Amniotic epithelial cell (primary cell): ENCODE measurements at places on chromosomes 7 and 10.
A peak's percentile ranks its signal among the peaks of the same experiment; 100 is the strongest.

GRCh38 chr7:16970732-16971482, 89.1 kb upstream of the AGR3 start:
- DNase-seq = no peak

DNA sequence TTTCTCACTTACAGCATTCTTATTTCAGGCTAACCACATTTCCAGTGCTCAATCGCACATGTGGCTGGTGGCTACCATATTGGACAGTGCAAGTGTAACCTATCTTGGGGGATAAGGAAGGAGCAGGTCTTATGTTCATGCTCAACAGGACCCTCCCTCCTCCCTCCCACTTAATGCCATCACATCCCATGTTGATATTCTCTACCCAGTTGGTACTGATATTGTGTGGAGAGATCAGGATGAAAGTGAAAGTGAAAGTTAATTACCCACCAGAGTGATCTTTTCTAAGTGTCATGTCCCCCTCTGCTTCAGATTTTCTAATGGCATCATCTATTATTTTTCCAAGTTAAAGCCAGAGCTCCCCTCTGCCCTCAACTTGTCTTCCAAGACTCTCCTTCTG, 91.6 kb downstream of the BMPER start:
- no peak for DNase-seq

- DNase-seq = no peak
These were observed 46.0 kb downstream of the ZAN start for GRCh38 chr7:100779359-100779758.

GRCh38 chr7:22481726-22482125, 18.3 kb downstream of the STEAP1B start:
- peak; percentile 24 for DNase-seq

DNA sequence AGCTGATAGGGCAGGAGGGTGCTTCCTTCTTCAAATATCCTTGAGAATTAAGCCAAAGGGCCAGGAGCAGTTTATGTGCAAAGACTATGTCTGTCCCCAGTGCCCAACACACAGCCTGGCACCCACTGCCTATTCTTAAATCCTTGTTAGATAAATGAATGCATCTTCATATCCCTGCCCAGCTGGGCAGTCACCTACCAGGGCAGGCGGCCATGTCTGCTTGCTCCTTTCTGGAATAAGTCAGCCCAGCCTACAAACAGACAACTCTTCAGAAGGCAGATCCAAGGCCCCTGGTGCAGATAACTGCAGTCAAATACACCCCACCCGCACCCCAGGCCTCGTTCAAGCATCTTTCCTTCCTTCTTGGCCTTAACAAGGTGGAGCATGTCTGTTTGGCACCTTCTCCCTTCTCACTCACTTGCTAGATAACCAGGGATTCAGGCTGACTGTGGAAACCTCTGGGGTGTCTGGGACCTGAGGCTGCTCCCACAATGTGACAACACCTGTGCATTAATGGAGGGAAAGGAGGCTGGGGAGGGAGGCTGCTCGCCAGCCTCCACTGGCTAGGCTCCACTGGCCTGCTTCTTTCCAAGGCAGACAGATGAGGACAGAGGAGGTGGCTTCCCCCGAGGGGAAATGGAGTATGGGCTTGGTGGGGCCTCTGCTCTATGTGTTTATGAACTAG, 59.9 kb upstream of the COL13A1 start:
- no peak for DNase-seq

- DNase-seq = no peak
These were observed 71.1 kb upstream of the KAT6B start for GRCh38 chr10:74755273-74755672.

DNA sequence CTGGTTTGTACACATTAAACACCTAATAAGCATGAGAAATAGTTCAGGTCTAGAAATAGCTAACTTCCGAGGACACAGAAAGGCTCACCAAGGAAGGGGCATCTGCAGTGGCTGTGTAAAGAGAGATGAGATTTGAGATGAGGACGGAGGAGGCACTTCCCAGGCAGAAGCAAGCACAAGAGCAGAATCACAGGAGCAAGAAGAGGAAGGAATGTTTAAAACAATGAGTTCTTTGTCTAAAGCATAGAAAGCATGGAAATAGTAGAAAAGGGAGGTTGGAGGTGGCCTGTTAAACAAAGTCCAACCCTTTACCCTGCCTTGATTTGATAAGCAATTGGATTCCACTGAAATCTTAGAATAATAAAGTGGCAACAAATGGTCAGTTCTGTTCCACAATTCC, 11.6 kb upstream of the PON3 start:
- DNase-seq = no peak

- no peak for DNase-seq
These were observed 96.9 kb upstream of the LRRTM3 start for GRCh38 chr10:66828957-66829356.

DNA sequence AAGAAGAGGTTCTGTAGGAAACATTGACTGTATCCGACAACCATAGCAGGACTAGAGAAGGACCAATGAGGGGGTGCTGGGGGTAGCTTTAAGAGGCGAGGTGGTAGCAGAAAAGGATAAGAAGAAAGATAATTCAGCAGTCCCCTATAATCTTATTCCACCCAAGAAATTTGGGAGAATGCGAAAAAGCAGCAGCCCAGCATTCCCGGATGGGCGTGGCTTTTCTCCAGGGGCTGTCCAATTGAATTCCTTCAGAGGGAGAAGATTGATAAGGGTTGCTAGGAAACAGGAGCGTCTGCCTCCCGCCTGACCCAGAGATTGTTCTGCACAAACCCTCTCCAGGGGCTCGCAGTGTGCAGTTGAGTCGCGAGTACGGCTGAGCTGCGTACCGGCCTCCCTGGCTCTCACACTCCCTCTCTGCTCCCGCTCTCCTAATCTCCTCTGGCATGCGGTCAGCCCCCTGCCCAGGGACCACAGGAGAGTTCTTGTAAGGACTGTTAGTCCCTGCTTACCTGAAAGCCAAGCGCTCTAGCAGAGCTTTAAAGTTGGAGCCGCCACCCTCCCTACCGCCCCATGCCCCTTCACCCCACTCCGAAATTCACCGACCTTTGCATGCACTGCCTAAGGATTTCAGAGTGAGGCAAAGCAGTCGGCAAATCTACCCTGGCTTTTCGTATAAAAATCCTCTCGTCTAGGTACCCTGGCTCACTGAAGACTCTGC, at the start of gene GRM3:
GRM3 (plus strand) TSS at position 349 of the 721 bp plus-strand sequence. CDS start 121,237 bp downstream, outside the sequence.
- no peak for DNase-seq

- peak; percentile 73 for DNase-seq
These were observed 276.9 kb upstream of the KLF14 start for GRCh38 chr7:131010717-131011431.

- no peak for DNase-seq
These were observed 147.9 kb upstream of the PDE1C start for GRCh38 chr7:32218154-32218467.

DNA sequence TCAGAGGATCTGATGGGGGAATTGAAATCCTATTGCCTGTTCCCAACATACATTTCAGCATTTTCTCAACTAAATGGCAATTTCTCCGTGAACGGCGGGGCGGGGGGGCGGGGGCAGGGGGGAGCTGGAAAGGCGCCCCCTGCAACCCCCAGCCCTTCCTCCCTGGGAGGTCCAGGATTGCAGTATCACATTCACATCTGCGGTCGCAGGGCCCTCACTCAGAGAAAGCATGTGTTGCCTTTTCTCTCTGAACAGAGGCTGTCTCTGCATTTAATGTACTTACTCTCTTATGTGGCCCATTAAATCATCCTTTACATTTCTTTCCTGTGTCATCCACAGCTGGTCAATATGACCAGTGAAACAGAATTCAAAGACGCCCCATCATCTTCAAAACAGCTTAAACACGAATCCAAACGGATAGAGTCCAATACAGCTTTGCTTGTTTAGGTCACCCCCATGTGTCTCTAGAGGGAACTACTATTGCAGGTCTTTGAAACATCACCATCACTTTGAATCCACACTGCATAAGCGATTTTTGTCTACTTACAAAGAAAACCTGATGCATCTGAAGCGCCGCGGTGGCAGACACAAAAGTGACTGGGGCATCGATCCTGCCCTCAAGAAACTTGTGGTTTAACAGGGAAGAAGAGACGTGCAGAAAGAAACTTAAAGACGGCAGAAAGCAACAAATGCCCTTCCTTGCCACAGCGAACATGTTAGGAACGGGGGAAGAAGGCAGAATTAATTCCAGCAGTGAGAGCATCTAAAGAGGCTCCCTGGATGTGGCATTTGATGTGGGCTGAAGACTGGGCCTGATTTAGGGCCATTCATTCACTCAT, 17.0 kb upstream of the ECHDC3 start:
- DNase-seq = peak; percentile 67

- DNase-seq = no peak
These were observed 34.4 kb downstream of the NRCAM start for GRCh38 chr7:108421720-108422331.

- DNase-seq = no peak
These were observed 150.4 kb downstream of the DNAJB6 start for GRCh38 chr7:157487046-157487770.

DNA sequence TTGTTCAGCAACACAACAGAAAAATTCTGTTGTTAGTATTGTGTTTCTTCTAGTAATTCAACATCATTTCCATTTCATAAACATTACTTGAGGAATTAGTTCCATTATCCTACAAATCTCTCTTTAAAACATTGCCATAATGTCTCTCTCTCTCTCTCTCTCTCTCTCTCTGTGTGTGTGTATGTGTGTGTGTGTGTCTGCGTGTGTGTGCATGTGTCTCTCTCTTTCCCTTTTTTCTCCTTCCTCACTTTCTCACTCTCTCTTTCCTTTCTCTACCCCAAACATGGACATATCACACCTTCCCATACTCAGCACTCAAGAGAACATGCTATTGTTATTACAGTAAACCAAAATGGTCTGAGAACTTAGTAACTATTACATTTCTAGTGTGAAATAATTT, 16.6 kb downstream of the LRRTM3 start:
- DNase-seq = no peak

DNA sequence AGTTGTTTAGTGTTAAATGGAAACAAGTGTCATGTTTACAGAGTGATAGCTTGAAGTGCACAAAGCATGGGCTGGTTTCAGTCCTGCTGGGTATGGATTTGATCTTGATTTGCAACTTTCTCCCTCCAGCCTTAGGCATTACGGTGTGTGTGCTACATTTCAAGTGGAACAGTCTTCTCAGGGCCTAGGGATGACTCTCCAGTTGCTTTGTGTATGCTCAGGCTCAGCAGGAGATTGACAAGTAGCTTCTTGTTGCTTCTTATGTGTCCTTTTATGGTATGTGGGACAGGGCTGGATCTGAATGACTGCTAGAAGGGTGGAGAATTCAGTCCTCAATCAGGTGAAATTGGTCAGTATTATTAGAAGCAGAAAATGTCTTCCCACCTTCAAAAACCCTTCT, 51.3 kb upstream of the PLEKHA1 start:
- no peak for DNase-seq

DNA sequence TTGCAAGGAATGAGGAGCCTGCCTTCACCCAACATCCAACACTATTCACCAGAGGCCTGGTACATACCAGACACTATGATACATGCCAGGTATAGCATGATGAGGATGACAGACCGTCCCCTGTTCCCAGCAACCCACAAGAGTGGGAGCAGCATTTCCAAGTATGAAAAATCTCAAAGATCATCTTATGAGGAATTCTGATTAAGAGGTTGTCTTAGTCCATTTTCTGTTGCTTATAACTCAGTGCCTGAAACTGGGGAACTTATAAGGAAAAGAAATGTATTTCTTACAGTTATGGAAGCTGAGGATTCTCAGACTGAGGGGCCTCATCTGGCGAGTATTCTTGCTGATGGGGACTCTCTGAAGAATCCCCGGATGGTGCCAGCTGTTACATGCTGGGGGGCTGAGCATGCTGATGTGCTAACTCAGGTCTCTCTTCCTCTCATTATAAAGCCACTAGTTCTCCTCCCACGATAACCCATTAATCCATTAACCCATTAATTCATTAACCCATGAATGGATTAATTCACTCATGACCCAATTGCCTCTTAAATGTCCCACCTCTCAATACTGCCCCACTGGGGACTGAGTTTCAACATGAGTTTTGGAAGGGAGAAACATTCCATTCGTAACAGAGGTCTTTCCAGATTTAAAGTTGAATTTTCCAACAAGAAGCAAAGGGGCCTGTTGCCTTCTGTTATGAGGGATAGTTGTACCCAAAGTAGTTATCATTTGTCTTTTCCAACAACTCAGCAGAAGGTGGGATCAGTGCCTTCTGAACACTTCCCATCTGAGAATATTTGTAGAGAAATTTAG, 173.9 kb downstream of the HERPUD2 start:
- no peak for DNase-seq

DNA sequence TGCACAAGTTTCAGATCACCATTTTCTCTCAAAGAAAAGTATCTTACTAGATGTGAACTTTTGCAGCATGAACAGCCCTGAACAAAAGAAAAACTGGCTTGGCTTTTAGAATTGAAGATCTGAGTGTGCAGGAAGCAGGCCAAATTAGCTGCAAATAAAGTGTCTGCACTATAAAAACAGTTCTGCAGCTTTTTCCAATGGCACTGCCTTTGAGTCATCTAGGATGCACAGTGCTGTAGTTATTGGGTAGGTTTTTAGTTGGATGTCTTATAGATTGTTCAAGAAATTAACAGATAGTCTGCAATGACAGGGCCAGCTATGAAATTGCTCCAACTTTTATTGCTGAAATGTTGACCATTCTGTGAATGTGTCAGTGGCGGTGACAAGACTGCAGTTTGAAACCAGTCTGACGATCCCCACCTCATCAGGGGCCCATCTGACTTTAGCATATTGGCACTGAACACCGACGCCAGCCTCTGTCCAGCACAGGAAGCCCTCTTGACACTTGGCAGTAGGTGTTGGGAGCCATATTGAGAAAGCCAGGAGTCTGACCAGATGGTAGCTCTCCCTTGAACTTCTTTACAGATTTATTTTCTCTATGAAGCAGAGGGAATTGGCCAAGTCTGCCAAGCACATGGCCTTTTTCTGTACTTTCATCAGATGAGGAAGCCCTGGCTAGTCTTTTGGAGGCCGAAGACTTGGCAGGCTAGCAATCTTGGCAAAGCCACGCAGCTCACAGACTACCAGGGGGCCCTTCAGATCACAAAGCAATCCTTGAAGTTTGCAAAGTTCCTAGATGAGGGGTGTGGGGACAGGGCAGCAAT, 490.6 kb downstream of the NEBL start:
- DNase-seq = no peak

GRCh38 chr10:5402798-5403197, 1.8 kb downstream of the TUBAL3 start:
- DNase-seq = no peak

- DNase-seq = no peak
These were observed 24.4 kb upstream of the ZNF273 start for GRCh38 chr7:64878684-64879083.

GRCh38 chr10:69748621-69749020, 53.1 kb upstream of the COL13A1 start:
- no peak for DNase-seq

GRCh38 chr7:73560109-73560835, 2.8 kb upstream of the BCL7B start:
- peak; percentile 78 for DNase-seq

- no peak for DNase-seq
These were observed 95.1 kb upstream of the CPXM2 start for GRCh38 chr10:123986736-123987135.

- DNase-seq = no peak
These were observed 106.9 kb upstream of the BET1 start for GRCh38 chr7:94111009-94111408.

- DNase-seq = no peak
These were observed 1.9 kb upstream of the OTUD1 start for GRCh38 chr10:23436983-23437382.
